ENCODE measurements at places on chromosomes 2 and 18.

DNA sequence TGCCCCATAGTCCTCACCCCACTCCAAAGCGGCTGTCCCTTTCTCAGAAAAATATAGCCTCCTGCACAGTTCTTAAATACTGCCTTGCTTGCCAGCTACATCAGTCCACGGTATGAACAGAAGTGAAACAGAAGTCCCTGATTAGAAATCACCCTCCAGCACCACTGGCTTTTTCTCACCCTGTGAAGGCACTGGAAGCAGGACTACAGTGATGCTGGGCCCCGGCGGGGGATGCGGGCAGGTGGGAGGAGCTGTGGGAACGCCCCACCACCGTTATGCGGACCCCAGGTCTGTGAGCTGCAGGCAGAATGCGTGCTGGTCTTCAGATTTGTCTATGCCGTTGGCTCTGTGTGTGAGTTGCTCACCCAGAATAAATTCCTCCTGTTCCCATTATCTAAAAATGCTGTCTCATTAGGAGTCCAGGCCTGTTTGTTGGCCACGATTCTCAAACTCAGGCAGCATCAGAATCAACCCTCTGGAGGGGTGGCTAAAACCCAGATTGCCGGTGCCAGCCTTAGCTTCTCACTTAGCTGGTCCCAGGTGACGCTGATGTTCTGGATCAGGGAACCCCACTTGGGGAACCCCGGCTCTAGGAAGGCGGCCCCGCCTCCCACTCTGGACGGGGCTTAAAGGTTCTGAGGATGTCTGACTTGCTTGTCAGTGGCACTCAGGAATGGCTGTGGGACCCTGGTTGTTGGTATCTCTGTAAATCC, 224.8 kb upstream of the PXDN start:
- no peak for DNase-seq

GRCh38 chr2:121375621-121376159, 90.7 kb upstream of the TFCP2L1 start:
- no peak for DNase-seq

GRCh38 chr2:150296770-150297546, 190.5 kb downstream of the RND3 start:
- DNase-seq, result no peak

DNA sequence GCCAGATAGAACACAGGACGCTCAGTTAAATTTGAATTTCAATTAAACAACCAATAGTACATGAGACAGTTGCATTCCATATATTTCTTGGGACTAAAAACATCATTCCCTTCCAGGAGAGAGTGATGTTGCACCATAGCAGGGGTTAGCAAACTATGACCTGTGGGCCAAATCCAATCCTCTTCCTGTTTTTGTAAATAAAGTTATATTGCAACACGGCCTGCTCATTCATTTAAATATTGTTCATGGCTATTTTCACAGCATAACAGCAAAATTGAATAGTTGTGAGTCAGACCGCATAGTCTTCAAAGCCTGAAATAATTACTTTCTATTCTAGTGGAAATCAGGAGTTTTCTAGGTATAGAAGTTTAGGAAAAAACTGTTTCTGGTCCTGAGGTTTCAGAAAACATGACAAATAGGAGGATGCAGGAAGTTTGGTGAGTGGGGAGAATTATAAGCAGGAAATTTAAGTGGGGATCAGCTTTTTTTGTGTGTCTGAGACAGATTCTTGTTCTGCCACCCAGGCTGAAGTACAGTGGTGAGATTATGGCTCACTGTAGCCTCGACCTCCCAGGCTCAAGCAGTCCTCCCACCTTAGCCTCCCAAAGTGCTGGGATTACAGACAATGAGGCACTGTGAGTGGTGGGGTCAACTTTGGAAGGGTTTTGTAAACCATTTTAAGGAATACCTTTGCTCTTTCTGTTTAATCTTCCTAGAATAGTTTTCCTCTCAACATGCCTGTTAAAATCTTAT, 131.5 kb downstream of the SOCS6 start:
- DNase-seq, result no peak

DNA sequence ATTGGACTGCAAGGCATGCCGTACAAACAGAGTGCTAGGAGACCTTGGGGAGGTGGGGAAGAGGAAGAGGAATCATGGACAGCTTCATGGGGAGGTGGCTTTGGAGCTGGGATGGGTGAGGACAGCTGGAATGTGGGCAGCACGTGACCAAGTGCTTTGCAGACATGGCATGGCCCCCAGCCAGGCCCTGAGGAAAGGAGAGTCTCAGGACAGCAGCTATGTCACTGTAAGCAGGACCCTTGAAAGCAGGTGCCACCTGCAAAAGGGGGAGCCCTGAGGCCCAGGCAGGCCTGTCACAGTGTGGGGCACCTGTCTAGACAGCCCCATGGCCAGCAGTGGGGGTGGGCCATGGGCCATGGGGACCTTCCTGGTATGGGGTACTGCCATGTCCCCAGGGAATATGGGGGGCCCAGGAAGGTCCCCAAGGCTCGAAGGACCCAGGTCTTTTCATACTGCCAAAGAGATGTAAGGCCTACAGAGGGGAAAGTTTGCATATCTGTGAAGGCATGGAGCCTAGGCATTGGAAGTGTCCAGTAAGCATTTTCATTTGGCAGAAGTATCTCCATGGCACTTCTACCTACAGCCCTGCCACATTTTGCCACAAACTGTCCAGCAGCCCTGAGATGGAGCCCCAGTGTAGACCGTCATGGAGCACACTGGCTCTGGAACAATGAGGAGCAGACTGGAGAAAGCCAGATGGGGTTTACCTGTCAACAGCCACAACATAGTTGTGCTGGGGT, 9.9 kb downstream of the PAX8 start:
- no peak for DNase-seq

- no peak for DNase-seq
Measured at GRCh38 chr18:55228191-55228590, 268.9 kb upstream of the CCDC68 start.

DNA sequence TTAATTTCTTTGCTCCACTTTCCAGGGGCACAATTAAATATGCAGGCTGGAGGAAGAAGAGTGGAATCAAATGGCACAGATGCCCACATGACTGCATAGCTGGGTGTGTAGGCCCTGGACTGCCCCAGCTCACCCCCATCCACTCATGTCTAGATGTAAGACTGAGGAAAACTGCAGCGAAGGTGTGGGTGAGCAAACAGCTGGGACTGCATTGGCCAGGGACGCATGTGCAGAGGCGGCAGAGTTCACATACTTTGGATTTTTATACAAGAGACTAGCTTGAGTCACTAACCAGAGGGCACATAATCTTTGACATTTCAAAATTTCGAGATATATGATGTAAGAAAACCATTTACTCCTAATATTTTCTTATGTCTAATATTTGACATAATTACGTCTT, 60.1 kb downstream of the SPIRE1 start:
- DNase-seq, result no peak

DNA sequence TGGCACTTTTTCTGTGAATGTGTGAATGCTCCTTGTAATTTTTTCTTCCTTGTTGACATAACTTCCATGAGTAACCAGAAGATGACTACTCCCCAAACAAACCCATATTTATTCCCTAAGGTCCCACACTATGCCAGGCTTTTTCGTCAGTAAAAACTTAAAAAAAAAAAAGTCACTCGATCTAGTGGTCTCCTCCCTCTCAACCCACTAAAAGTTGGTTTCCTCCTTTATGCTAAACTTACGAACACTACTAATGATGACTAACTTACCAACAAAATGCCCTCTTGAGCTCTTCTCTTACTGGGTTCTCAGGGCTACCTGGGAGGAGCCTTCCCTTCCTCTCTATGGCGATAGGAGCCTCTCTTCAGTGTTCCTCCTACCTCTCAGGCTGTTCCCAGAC, 18.2 kb downstream of the ACVR1 start:
- no peak for DNase-seq

DNA sequence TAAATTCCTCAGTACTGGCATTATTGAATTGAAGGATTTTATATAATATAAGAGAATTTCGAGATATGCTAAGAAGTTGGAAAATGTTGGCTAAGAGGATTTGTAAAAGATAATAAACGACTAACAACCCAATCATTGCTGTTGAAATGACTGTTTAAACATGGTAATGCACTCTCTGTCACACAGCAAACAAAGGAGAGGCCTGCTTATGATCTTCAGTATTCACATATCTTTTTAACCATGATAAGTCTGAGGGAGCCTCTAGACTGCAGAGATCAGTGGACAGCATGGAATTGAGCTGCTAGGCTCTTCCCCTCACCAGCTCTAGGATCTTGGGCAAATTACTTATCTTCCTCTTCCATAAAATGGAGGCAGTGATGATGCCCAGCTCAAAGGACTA, 2.7 kb downstream of the KCTD18 start:
- DNase-seq, result no peak

- no peak for DNase-seq
Measured at GRCh38 chr2:47109680-47110079, 45.4 kb downstream of the STPG4 start.

GRCh38 chr2:191050640-191050987, 36.6 kb upstream of the STAT1 start:
- DNase-seq, result no peak
